ENCODE measurements at places on chromosomes 5 and 9.

DNA sequence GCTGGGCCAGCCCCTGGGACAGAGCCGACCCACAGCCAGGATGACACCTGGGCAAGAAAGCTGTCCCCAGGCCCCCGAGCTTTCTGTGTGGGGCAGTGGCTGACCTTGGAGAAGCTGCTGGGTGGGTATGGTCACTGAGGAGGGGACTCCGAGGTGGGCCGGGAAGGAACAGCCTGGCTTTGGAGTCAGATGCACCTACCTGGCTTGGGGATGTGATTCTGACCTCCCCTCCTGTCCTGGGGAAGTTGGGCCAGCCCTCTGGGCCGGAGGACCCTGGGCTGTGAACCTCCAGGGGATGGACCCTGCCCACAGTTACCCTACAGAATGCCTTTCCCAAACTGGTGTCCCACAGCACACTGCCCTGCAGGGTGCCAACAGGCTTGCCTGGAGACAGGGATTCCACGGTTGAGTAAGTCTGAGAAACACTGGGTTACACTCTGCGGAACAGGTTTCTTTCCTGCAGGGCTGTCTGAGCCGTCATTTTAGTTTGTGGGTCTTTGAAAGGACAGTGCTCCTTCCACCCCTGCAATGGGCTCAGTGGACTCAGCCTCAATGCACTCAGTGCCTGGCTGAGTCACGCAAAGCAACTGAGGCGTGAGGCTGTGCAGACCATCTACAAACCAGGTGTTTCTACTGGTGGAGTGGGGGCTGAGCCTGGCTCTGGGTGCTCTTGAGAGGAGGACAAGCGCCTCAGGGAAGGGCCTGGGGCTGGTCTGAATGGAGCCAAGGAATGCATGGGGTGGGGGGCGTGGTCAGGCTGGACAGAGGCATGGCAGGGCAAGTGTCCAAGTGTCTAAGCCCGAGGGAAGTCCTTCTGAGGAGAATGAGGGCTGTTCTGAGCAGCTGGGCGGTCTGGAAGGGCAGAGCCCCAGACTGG is 41.3 kb upstream of the PHYKPL start:
- DNase-seq: no peak

- no peak for DNase-seq
These were observed 146.5 kb downstream of the CD180 start for GRCh38 chr5:67050125-67050524.

- DNase-seq: no peak
These were observed 65.6 kb downstream of the MEGF9 start for GRCh38 chr9:120648581-120649197.

DNA sequence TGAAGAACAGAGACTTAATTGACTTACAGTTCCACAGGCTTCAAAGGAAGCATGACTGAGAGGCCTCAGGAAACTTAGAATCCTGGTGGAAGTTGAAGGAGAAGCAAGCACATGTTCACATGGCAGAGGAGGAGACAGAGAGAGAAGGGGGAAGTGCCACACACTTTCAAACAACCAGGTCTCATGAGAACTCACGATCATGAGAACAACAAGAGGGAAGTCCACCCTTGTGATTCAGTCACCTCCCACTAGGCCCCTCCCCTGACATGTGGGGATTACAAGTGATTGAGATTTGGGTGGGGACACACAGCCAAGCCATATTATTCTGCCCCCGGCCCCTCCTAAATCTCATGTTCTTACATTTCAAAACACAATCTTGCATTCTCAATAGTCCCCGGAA is 19.5 kb downstream of the NR3C1 start:
- DNase-seq: no peak

DNA sequence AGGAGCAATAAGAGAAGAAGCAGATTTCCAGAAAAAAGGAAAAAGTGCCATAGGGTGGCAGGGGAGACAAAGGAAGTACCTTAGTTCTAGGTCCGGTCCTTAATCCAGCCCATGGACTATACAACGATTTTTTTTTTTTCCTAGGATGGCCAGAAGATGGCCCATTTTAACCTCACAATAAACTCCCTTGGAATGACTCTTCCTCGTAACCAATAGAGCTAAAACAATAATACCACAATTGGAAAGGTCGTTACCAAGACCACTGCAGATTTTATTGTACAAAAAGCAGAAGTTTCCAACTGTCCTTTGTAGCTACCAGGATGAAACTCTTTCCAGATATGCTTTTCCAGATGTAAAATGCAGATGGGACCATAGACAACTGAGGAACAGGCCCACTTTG is 34.4 kb upstream of the SSBP2 start:
- no peak for DNase-seq

GRCh38 chr5:150619359-150620230 is 20.9 kb upstream of the SYNPO start:
- DNase-seq: no peak

DNA sequence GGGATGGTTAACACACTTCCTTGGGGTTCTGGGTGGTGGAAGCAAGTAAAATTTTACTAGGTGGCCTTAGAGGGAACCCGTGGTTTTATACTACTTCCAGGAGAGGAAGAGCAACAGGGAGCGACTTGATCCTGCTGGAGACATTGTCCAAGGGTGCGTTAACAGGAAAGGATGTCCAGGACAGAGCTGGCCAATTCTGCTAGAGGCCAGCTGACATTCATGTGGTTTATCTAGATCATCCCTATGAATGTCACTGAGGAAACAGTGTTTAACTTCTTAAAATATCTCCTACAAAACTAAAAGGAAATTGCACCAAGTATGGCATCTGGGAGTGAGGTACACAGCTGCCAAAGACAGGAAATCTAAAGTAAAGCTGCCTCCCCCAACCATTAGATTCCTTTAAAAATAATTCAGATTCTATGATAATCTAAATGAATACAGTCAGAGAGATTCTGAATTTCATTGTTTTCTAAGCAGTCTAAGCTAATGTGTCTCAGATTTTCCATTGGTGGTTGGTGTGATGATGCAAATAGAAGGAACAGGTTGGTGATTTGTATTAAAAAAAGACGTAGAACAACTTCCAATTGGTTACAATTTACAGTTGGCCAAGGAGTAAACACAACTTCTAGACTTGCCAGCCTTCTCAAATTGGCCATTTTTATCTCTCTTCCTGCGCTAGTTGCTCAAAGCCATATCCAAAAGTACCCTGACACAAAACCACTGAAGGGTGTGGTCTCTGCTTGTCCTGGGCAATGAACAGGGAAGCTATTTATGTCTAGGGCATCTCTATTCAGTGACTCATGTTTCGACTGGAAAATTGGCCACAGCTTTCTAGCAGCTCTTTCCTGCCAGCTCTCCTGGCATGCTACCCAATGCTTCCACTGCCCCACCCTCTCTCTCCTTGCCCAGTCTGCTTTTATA is 574.7 kb upstream of the MEF2C start:
- DNase-seq: no peak

DNA sequence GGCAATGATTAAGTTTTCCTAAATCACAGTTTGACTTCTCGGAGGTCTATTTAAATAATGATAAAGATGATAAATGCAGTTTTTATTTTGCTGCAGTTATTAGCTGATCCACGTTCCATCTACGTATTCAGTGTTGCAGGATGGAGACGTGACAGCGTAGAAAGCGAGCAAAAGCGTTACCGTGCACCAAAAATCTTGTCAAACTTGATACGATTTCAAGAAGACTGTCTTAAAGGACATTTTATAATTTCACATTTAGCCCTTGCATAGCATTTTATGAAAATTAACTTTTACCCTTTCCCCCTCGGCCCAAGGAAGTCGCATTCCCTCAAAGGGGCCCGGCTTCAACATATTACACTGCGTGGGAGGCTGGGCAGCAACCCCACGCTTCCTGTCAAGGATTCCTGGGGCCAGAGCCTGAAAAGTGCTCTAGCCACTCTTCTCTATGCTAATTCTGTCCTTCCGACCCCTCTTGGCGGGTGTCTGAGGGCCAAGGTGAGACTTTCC is 7.1 kb upstream of the PURA start:
- no peak for DNase-seq

Measured in HepG2 (cell line).